ENCODE measurements at places on chromosomes 2 and 18. TPM values are rescaled to one million over a fixed set of nuclear protein-coding genes. Genes with fewer than 3 reads are reported as not detected.

DNA sequence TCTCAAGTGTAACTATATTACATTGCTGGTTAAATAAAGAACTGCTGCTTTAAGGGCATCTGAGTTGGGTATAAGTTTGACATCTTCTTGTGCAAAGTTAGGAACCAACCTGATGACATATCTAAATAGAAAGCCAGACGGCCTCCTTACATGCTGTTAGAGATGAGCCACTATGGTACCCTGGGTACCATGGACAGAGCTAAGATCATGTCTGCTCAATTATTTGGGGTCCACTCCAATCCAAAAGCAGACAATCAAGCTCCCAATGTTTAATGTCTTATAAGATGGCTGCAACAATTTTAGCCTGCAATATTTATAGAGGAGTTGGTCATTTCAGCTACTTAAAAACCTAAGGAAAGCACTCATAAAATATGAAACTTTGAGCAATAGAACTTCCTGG lies 86.2 kb downstream of the UPP2 start:
- peaks cover 12% of the 10 kb centered on the region for H3K27me3 ChIP-seq
- H3K4me3 ChIP-seq = no peak overlapping the region
- H3K36me3 ChIP-seq = no peaks in the 10 kb centered on the region

SESTD1 gene
- total RNA-seq = 51.0 TPM

DNA sequence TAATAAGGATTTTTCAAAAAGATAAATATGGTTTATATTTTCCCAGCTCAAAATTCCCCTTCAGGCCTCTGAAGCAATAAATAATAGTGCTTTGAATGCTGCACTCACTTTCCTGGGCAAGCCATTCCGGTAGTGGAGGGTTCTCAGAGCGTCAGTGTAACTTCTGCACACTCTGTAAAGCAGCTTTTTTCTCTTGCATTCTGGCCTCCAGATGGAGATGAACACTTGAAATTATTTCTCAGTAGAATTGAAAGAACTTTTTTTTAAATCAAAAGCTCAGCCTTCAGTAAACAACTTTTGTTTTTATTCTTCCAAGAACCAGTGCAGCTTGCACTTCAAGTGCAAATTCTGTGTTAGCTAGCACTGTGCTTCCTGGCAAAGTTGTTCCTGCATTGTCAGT lies 281.1 kb upstream of the RAB12 start:
- no peaks in the 10 kb centered on the region for H3K27me3 ChIP-seq
- no peaks in the 10 kb centered on the region for H3K36me3 ChIP-seq
- H3K4me3 ChIP-seq = no peak overlapping the region
- H3K4me1 ChIP-seq = peaks cover 25% of the 10 kb centered on the region
- DNase-seq = no peak
- H3K27ac ChIP-seq = no peak overlapping the region

DNA sequence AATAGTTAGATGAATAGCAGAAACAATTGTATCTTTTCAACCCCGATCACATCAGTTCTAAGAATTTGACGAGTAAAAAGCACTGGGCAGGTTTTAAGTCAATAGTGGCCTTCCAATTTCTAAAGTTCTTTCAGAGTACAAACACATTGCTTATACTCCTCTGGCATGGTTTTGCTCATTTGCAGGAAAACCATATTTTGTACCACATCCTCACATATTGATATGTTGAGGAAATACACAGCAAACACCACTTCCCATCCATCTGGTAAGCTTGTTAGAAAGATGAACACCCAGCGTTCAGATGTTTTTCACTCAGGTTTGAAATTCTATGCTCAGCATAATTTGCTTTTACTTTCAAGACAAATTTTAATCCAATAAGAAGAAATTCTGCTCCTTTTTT lies 344.6 kb upstream of the ACVR2A start:
- no peak overlapping the region for H3K27ac ChIP-seq
- no peaks in the 10 kb centered on the region for H3K36me3 ChIP-seq
- no peaks in the 10 kb centered on the region for H3K27me3 ChIP-seq
- DNase-seq = no peak
- H3K4me3 ChIP-seq = no peak overlapping the region

- no peaks in the 10 kb centered on the region for H3K4me1 ChIP-seq
- no peak for DNase-seq
- H3K36me3 ChIP-seq = no peaks in the 10 kb centered on the region
- H3K4me3 ChIP-seq = no peak overlapping the region
- H3K27me3 ChIP-seq = no peaks in the 10 kb centered on the region
Measured at GRCh38 chr18:79046522-79046921, 22.7 kb upstream of the ATP9B start.

GRCh38 chr2:70790136-70790828 lies at the start of gene FIGLA:
FIGLA (minus strand) TSS chr2:70790643; CDS start chr2:70790638, 5 bp downstream.
- H3K4me1 ChIP-seq = no peaks in the 10 kb centered on the region
- no peak for DNase-seq
- peaks cover 76% of the 10 kb centered on the region for H3K27me3 ChIP-seq
- H3K4me3 ChIP-seq = no peak within 1 kb of the TSS
- H3K36me3 ChIP-seq = no peaks in the 10 kb centered on the region

ELMOD3 gene
- total RNA-seq = 22.1 TPM

DNA sequence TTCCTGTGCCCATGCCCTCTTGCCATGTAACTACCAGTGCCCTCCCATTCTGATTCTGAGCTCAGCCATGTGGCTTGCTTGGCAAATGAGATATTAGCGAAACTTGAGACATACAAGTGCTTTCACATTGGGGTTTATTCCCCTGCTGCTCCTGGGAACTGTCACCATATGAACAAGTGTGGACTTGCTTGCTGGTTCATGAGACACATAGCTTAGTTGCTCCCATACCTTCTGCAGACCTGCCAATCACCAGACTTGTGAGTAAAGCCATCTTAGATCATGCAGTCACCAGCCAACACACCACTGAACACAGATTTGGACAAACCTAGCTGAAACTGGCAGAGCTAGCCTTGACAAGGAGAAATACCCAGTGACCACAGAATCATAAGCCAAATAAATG lies 155.1 kb downstream of the SS18 start:
- no peaks in the 10 kb centered on the region for H3K27me3 ChIP-seq
- H3K4me1 ChIP-seq = no peaks in the 10 kb centered on the region
- no peak for DNase-seq

DNA sequence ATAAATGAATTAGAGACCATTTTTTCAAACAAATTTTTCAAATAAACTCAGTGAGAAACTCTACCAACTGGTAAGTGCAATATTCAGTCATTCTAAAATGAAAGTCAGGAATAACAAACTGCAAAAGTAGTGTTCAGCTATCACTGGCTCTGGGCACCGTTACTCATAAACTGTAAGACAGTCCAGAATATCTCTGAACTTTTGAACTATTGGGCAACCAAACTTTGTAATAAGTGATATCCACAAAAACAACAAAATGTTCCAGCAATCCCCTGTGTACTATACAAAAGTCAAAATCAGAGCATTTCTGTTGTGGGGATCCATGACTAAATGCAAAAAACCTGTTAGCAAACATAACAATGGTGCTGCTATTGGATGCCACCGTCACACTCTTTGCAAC lies 56.3 kb downstream of the SLC25A12 start:
- H3K27me3 ChIP-seq = no peaks in the 10 kb centered on the region
- no peak for DNase-seq
- no peak overlapping the region for H3K27ac ChIP-seq
- peaks cover 29% of the 10 kb centered on the region for H3K4me1 ChIP-seq

- H3K4me1 ChIP-seq = no peaks in the 10 kb centered on the region
- H3K36me3 ChIP-seq = no peaks in the 10 kb centered on the region
- no peaks in the 10 kb centered on the region for H3K27me3 ChIP-seq
- H3K4me3 ChIP-seq = no peak overlapping the region
- H3K27ac ChIP-seq = no peak overlapping the region
Measured at GRCh38 chr2:184945326-184945725, 347.0 kb downstream of the ZNF804A start.
